ENCODE measurements at places on chromosomes 5 and 9.

DNA sequence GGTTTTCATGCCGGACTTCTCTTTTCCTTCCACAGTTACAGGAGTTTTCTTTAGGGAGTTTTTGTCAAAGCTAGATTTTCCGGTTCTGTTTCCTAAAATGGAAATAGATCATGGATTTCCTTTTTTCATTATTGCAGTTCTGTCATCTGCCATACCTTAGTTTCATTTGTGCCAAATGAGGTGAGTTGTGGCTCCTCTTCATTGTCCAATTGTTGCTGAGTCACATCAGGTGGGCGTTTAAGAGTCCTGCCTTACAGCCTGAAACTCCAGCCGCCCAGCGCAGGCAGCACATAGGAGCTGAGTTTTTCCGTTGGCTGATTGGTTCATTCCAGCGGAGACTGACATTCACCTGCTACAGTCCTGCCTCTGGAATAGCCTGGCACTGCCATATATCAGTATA, 14.1 kb downstream of the SLC25A25 start:
- DNase-seq: no peak

GRCh38 chr9:99029083-99029645, 75.7 kb upstream of the TGFBR1 start:
- no peak for DNase-seq

DNA sequence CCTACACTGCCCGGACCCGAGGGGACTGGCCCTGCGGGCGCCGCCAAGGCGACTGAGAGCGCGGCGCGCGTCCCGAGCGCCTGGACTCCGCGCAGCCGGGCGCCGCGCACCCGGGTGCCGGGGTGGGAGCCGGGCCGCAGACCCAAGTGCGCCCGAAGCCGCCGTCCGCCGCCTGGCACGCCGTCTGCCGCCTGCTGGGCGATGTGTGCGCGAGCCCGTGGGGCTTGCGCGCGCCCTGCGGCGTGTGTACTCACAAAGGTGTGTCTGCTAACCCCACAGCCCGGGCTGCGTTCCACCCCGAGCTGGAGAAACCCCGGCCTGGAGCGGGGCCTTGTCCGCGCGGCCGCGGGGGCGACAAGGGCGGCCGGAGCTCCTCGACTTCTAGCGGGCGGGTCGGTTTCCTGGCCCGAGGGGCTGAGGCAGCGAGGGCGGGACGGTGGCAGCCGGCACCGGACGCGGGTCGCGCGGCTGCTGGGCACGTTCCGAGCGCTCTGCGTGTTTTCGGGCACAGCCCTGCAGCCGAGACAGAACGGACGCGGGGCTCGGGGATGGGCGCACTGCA, 1.1 kb upstream of the ZSWIM6 start:
- DNase-seq: no peak

GRCh38 chr5:112479418-112479817, 60.3 kb upstream of the EPB41L4A start:
- DNase-seq: no peak

GRCh38 chr9:113148781-113149510, 1.9 kb upstream of the SLC31A2 start:
- DNase-seq: no peak

DNA sequence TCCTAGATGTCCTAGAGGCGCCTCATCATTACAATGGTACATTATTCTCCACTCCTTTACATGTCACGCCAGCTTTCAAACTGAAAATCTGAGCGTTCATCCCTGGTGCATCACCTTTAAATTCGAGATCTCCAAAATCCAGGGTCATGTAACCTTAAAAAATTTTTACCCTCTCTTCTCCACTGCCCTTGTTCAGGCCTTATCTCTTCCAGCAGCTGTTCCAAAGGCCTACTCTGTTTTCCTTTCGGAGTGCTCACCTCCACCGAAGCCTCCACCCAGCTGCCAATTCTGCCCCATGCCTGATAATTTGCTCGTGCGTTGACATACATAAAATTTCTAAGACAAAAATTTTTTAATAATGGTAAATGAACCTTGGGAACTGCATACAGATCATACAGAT, 950 bp upstream of the MSH3 start:
- no peak for DNase-seq

- DNase-seq: no peak
These were observed 20.9 kb upstream of the MAN2A1 start for GRCh38 chr5:109668668-109669422.

GRCh38 chr5:122967625-122968024, 68.9 kb downstream of the PPIC start:
- no peak for DNase-seq

DNA sequence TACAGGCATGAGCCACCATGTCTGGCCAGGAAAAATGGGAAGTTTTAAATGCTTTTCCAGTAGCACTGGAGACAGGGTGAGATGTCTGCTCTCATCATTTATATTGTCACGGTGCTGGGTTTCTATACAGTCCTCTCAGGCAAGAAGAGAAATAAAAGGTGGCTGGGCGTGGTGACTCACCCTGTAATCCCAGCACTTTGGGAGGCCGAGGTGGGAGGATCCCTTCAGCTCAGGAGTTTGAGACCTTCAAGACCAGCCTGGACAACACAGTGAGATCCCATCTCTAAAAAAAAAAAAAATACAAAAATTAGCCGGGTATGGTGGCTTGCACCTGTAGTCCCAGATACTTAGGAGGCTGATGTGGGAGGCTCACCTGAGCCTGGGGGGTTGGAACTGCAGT, 4.8 kb upstream of the GRIN1 start:
- DNase-seq: no peak

- no peak for DNase-seq
These were observed 172.3 kb downstream of the TENT4A start for GRCh38 chr5:6885581-6885980.

DNA sequence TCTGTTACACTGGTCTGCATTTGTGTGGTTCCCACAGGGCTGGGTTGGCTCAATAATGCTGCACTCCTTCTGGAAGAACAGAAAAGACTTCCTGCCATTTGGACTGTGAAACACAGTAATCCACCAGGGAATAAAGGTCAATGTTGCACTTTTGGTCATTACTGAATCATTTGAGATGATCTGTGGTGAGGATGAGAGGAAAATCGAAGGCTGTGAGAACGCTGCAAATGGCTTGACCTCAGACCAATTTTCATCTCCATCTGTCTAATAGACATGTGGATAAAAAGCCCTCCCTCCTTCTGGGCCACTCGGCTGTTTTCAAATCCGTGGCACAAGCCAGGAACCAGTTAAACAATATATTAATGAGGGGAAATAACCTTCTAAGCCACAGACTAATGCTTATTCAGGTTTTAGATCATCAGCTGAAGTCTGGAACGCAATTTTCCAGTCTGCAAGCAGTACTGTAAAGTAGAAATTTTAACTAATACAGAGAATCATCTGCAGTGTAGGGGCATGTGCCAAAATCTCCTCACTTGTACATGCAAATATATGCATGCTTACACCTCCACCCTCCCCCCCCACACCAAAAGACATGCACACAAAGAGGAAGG, 20.2 kb downstream of the TLE1 start:
- no peak for DNase-seq

DNA sequence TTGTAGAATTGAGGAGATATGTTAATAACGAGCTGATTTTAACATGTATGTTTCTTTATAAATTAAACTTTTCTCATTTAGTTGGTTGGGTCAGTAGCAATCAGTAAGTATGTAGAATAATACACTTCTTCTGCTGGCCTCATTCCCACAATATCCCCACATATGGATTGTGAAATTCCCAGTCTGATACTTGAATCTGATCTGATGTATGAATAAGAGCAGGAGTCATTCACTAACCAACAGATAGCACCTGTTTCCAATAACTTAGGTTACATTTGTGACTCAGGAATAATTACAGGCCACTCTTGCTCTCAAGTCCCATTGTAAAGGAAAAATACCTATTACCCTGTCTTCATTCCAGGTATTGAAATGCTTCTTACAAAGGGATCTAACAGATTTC, 23.9 kb downstream of the SLC36A1 start:
- no peak for DNase-seq

GRCh38 chr5:52469835-52470234, 317.9 kb upstream of the ITGA1 start:
- no peak for DNase-seq

GRCh38 chr9:136057236-136058081, 37.6 kb downstream of the NACC2 start:
- no peak for DNase-seq

GRCh38 chr9:114516913-114517312, 11.6 kb upstream of the WHRN start:
- no peak for DNase-seq

- no peak for DNase-seq
These were observed 16.0 kb upstream of the AFF4 start for GRCh38 chr5:132979367-132979940.

DNA sequence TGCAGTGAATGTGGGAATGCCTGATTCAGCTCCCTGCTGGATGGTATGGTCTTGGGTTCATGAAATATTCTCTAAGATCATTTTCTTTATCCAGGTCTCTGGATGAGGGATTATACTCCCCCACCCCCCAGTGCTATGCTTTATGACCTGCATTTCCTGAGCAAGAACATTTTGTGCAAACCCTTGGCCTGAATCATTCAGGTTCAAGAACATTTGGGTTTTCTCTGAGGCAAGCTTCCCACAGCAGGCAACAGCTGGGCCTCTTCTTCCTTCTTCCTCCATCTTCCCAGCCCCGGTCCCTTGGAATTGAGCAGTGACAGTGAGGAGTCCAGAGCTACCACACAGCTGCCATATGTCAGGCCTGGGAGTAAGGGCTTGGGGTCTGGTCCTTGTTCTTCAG, 58.6 kb upstream of the TNFSF15 start:
- no peak for DNase-seq

DNA sequence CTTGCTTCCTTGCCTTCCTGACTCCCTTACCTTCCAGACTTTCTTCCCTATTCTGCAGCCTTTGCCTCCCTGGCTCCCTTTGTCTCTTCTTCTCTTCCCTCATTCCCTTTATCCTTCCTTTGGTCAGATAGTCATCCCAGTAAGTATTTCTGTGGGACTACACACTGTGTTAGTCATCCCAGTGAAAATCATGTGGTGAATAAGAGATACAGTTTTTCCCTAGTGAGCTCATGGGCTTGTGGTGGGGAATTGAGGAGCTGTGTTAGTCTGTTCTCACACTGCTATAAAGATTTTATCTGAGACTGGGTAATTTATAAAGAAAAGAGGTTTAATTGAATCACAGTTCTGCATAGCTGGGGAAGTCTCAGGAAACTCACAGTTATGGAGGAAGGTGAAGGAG, 109.8 kb upstream of the EDIL3 start:
- DNase-seq: no peak

DNA sequence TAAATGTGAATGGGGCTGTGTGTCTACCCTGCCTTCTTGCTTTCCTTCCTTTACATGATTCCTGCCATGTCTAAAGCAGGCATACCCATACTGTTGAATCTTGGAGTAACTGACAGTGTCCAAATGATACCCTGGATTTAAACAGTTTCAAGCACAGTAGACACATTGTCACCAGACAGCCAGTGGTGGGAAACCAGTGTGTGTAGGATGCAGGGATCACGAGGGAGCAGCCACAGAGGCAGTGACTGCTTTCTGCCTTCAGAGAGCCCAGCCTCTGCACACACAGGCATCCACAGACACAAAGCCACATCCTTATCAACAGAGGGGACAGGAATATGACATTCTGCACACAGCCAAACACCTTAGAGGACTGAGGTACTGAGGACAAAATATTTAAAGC, 184.2 kb upstream of the TBCA start:
- no peak for DNase-seq

All from activated CD8-positive, alpha-beta memory T cell treated with anti-CD3 and anti-CD28 coated beads for 48 hours (primary cell).